ENCODE measurements at places on chromosomes 5 and 9.

DNA sequence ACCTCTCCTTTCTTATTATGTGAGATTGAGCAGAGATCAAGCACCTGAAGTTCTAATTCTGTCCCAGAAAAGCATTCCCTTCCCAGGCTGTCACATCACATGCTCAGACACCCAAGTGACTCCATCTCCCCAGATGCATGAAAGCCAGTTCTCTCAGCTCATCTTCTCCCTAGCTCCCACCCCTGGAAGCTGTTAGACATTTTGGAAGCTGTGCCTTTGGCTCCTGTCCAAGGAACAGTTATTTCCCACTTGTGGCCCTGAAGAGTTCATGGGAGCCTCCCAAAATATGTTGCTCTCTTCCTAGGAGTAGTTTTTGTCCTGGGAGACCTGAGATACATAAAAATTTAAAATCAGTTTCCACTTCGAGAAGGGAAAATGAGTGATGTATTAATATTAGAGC is 161.4 kb upstream of the GAS1 start:
- DNase-seq: no peak

- DNase-seq: no peak
Observed at GRCh38 chr5:107203243-107203642, 467.5 kb downstream of the EFNA5 start.

DNA sequence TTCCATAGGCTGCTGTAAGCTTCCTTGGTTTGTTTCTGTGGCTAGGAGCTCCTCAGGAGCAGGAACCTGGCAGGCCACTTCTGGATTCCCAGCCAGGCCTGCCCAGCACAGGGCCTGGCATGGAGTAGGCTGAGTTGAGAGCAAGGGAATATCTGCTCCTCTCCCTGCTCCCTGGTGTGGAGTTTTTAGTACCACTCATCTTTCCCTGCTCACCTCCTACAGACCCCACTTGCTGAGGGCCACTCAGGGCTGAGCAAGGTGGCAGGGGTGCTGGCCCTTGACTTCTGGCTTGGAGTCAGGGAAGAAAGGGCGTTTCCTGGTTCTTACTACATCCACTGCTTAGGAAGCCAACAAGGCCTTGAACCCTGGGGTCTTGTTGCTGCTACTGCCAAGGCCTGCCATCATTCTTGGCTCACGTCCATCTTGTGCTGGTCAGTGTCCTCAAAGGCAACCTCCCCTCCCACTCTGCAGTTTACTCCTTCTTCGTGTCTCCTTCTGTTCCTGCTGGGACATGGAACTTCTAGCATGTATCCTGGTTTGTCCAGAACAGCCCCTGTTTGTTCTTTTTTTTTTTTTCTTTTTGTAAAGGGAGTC is 54.9 kb downstream of the PSD2 start:
- DNase-seq: no peak

DNA sequence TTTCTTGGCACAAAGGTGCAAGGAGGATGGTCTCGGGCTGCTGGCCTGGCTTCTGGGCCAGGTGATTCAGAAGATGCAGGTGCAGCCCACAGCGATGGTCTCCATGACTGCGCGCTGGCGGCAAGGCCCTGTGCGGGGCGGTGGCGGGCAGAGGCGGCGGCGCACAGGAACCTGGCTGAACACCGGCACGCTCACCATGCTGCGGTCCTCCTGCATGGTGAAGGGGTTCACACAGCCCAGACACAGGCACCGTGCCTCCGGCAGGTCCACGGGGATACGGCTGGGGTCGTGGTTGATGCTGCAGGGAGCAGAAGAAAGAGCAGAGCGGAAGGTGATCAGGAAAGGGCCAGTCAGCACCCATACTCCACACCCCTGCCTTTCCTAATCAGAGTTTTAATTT is 4.8 kb downstream of the IL17B start:
- DNase-seq: no peak

- DNase-seq: no peak
Observed at GRCh38 chr9:91818225-91818585, 131.8 kb downstream of the ROR2 start.

- no peak for DNase-seq
Observed at GRCh38 chr5:91219803-91220371, 163.2 kb downstream of the ARRDC3 start.

DNA sequence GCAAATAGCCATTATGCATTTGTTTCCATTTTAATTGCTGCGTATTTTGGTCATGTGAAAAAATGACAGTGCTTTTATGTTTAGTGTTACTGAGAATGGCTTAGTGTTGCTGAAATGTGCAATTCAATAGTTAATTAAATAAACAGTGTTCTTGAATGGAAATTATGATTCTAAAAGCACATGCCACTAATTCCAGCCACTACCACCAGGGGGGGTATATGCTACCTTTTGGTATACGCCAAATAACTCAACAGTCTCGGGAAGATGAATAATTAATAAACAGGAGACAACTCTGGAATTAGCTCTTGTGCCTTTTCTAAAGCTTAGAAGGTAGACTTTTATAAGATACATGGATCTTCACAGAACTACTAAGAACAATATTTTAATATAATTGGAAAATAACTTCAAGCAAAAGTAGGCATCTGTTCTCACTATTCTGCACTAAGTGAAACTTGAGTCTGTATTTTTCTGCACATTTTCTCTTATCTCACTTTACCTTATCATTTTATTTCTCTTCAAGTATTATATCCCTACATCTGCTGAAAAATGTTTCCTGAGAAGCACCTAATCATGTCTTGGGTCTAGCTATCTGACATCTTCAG is 83.5 kb upstream of the MINAR2 start:
- DNase-seq: peak; percentile 37

DNA sequence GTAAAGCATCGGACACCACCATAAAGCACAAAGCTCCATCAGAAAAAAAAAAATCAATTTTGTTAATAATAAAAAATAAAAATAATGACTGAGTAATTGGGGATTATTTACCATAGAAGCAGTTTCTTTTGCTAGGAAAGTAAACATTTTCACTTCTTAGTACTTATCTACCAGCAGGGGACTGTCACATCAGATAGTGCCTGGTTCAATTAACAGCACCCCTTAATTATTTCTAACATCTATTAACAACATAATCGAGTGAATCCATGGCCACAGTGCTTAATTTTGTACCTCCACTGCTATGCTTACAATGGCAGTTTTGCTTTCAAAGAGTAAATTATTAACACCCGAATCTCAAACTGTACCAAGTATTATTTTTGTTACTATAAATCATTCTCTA is 221.7 kb downstream of the SMARCA2 start:
- no peak for DNase-seq

- no peak for DNase-seq
Observed at GRCh38 chr9:112848316-112849151, 42.1 kb downstream of the SLC46A2 start.

- DNase-seq: no peak
Observed at GRCh38 chr9:32665101-32665500, 29.6 kb upstream of the TAF1L start.

GRCh38 chr5:24363789-24364481 is 280.8 kb downstream of the CDH10 start:
- no peak for DNase-seq

- no peak for DNase-seq
Observed at GRCh38 chr5:136766456-136766855, 401.1 kb upstream of the TRPC7 start.

- DNase-seq: no peak
Observed at GRCh38 chr5:40568548-40568947, 111.2 kb upstream of the PTGER4 start.

GRCh38 chr9:88852794-88853193 is 138.5 kb upstream of the S1PR3 start:
- no peak for DNase-seq

DNA sequence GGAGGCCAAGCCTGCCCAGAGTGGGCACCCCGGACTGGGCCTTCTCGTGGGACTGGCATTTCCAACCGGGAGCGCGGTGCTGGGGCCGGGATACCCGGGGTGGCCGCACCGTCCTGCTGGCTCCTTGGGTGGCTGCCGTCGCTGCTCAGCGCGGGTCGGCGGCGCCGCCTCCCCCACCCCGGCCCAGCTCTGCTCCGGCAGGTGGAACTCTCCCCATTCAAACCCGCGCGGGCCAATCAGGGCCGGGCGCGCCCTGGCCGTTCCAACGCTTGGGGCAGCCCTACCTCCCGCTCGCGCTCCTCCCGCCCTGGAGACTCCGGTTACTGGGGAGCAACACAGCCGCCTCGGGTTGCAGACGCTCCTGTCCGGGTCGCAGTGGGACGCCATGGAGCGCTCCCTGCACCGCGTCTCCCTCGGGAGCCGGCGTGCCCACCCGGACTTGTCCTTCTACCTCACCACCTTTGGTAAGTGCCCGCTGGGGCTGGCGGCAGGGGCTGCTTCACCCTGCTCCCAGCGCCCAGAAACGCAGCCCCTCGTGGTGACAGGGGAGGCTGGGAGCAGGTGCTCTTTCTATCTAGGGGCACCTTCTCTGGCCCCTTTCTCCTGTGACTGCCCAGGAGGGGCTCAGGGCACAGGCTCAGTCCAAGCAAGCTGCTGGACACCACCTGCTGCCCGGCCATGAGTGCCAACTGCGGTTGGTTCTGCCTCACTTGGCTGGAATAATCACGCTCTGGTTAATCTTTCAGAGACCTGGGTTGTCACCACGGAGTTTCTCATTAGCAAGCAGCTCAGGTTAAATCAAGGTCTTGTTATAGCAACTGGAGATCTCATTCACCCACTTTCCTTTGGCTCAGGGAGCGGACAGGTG is at the start of gene RGS3:
Gene RGS3 (plus strand): TSS at position 310 of the 868 bp plus-strand sequence. CDS start 76 bp downstream, at position 386.
- DNase-seq: peak; percentile 77

- DNase-seq: no peak
Observed at GRCh38 chr9:32171339-32171738, 213.1 kb upstream of the ACO1 start.

DNA sequence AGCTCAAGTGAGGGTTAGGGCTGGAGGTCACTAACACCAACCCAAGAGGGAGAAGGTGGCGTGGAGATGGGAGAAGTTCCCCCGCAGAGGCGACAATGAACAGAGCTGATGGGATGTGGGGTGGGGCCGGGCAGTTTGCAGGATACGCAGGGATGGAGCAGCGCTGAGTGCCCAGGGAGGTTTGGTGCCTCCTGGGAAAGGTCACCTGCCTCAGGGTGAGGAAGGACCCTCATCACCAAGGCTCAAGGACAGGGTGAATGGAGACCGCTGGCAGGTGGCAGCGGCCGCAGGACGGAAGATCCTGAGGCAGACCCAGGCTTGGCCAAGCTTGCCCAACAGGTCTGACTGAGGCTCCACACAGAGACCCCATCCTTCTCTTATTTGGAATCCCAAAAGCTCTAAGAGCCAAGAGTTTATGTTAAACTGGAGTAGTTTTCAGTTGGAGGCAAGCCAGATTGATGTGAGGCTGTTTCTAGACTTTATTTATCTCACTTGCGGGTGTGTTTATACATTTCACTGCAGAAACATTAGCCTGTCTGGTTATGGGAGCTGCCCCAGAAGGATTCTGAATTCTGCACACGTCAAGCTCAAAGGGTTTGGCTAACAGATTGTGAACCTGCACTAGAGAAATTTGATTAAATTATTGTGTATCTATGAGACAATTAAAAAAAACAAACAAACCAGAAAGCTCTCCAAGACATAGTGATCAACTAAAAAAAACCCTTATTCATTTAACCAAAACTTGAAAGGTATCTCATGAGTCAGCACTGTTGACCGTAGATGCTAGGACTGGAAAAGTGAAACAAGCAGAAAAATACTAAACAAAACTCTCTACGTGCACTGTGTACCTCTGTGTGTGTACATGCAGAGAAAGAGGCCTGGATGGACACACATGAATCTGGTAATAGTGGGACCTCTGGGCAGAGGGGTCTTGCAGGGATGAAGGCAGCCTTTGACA is 146.2 kb upstream of the PHYKPL start:
- DNase-seq: no peak

DNA sequence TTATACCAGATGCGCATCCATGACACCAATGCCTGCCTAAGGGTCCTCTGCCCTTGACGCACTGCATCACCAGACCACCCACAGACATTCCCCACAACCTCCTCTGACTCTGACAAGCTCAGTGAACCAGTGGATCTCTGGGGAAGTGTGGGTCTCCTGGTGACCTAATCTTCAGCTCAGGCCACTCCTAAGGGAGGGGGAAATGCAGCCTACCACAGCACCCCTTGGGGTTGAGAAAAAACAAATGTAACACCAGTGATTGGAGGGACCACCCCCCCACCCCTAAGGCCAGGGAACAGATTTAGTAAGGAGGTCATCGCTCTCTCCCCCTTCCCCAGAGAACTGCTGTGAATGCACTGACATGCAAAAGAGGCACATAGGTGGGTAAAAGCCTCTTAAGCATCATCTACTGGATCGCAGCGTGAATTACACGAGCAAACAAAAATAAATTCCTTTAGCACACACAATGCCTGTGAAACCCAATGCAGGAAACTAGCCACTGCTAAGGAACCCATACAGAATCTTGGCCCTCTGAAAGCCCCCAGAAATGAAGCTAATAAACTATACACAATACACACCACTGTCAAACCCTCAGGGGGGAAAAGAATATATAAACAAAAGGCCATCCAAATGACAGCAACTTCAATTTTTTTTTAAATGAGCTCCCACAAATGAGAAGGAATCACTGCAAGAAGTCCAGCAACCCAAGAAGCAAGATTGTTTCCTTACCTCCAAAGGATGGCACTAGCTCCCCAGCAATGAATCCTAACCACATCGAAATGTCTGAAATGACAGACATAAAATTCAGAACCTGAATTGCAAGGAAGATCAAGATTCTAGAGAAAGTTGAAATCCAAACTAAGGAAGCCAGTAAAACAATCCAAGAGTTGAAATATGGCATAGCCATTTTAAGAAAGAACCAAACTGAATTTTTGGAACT is 513.7 kb upstream of the PTGER4 start:
- no peak for DNase-seq

Measured in SK-N-DZ (cell line).